Esophagus mucosa (tissue), 1 donor: ENCODE measurements at places on chromosomes 11 and 22. TPM values are rescaled to one million over a fixed set of nuclear protein-coding genes. Genes with fewer than 3 reads are reported as not detected.

GRCh38 chr11:49851971-49852389 lies 100.2 kb upstream of the OR4C13 start:
- ATAC-seq: no peak

- ATAC-seq: no peak
Measured at GRCh38 chr11:69024509-69024908, 11.5 kb upstream of the MRGPRF start.

- peak; percentile 60 for ATAC-seq
Measured at GRCh38 chr11:120123946-120124345, 14.0 kb downstream of the TRIM29 start.

- ATAC-seq: no peak
Measured at GRCh38 chr11:96817482-96818399, 427.9 kb downstream of the JRKL start.

GRCh38 chr22:47818496-47818895 lies 1056.0 kb downstream of the TBC1D22A start:
- no peak for ATAC-seq

MPPED2 gene
- 0.72 TPM for total RNA-seq

NRXN2 gene
- 0.12 TPM for total RNA-seq
